ENCODE measurements at places on chromosomes 3 and 15.
A peak's percentile ranks its signal among the peaks of the same experiment; 100 is the strongest.

GRCh38 chr3:41094351-41094750, 105.0 kb upstream of the CTNNB1 start:
- DNase-seq, result no peak

DNA sequence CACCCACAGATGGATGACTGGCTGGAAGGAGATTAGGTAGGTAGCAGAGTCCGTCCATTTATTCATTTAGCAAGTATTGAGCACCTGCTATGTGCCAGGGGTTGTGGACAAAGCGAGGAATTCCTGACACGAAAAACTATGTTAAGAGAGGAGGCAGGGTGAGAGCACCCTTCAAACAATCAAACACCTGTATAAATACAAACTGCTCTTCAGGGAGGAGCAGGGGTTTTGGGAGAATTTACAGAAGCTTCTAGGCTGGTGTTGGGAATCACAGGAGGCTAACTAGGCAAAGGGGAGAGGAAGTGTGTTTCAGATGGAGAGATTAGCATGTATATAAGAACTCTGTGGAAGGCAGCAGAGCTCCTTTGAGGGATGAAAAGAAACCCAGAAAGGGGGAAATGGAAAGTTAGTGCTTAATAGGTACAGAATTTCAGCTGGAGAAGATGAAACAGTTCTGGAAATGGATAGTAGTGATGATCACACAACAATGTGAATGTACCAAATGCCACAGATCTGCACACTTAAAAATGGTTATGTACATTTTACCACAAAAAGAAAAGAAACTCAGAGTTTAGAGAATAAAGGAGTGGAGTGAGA, 805 bp upstream of the SEC22C start:
- DNase-seq, result no peak

DNA sequence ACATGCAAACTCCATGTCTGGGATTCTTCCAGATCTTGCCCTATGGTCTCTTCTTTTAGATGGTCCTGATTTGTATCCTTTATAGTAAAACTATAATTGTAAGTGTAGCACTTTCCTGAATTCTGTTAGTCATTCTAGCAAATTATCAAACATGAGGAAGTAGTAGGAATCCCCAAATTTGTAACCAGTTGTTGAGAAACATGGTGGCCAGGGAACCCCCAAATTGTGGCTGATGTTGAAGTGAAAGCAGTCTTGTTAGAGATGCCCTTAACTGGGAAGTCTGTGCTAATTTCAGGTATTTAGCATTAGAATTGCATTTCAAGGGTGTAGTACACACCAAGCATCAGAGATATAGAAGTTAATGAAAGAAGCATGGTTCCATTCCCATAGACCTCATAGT, 180.4 kb upstream of the STT3B start:
- DNase-seq, result no peak

GRCh38 chr3:94303266-94303665, 240.4 kb downstream of the NSUN3 start:
- no peak for DNase-seq

DNA sequence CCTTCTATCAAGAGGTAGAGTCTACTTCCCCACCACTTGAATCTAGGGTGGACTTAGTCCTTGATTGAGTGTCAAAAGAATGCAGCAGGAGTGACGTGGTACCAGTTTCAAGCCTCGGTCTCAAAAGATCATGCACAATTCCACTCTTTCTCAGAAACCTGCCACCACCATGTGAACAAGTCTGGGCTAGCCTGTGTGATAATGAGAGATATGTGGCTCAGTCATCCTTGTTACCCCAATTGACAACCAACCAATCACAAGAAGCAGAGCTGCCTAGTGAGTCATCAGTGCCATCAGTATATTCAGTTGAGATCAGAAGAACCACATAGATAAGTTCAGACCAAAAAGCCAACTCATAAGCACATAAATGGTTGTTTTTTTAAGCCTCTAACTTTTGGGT, 374.5 kb downstream of the IL20RB start:
- DNase-seq, result no peak

- no peak for DNase-seq
These were observed 38.9 kb upstream of the RNU6-1 start for GRCh38 chr15:67878712-67879206.

DNA sequence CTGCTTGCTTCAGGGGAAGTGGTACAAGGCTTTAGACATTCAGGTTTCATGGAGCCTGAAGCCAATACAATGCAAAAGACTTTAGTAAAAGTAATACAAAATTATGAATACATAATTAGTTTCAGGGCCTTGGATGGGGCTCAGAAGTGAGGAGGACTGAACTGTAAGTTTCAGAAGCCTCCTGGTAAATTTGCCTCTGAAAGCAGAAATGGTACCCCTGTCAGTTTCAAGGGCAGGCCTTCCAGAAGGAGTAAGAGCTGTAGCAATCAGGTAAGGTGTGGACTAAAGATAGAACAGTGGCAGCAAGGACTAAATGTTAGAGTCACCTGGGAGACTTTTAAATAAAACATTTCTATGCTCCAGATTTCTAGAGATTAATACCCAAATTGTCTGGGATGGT, 402.5 kb upstream of the GOLIM4 start:
- no peak for DNase-seq

DNA sequence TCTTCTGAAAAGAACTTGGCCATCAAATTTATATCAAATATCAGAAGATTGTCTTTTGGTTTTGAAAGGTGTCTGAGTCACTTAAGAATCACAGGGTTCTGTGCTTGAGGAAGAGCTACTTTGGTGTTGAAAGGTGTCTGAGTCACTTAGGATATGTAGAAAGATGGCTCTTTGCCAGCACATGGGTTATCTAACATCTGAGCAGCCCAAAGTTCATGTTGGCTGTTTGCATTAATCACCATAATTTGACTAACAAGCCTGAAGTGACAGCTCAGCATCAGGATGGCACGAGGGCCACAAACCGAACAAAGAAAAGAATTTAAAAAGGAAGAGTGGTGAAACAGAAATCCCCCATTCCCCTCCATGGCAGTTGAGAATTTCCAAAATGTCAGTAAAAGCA, 190.5 kb upstream of the CMC1 start:
- DNase-seq, result no peak

- no peak for DNase-seq
These were observed 48.4 kb downstream of the AGTR1 start for GRCh38 chr3:148746053-148746452.

DNA sequence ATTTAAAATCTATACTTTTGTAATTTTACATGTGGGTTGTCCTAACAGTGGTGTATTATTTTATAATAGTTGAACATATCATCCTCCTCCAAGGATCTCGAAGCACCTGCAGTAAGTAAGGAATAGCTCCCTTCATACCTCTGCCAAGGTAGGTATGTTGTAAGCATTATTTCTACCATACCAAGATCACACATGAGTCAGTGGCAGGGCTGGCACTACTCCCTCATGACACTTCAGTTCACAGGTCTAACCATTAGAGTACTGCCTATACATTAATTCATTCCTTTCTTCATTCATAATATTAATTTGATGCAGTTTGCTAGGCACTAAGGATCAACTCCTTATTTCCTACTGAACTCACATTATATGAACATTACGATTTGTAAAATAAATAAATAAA, 11.9 kb upstream of the LEKR1 start:
- DNase-seq, result no peak

- no peak for DNase-seq
These were observed 22.0 kb downstream of the RBP1 start for GRCh38 chr3:139517321-139518065.

DNA sequence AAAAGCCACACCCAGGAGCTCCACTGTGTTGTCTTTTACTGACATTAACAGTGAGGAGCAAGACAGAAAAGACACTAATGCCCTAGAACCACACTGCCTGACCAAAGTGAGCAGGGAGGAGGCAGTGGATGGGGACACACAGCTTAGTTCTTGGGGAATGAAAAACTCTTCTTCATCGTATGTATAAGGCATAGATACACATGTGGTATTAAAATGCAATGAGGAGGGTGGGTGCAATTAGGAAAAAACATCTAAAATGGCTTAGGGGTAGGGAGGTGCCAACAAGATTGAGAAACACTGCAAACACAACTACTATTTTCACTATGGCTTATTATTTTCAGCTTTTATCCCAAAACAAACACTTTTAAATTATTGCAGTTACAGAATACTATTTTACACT, 15.5 kb downstream of the KLHL25 start:
- DNase-seq, result no peak

DNA sequence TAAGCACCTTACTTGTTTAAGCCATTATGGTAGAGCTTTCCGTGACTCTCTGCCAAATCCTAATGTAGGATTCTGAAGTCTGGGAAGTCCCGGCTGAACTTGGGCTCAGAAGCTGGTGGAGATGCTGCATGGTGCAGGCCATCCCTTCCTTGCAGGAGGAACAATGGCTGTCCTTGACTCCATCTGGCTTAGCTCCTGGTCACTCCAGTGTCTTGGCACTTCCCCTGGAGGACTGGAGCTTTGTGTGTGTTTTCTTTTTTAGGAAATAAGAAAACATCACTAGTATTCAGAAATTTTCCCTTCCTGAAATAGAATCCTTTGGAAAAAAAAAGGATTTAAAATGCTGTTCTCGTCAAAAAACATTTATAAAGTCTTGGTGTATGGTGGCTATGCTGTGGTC, 209.3 kb upstream of the ROPN1 start:
- DNase-seq, result peak; percentile 16

GRCh38 chr3:102194001-102194400, 240.8 kb upstream of the ZPLD1 start:
- DNase-seq, result no peak

DNA sequence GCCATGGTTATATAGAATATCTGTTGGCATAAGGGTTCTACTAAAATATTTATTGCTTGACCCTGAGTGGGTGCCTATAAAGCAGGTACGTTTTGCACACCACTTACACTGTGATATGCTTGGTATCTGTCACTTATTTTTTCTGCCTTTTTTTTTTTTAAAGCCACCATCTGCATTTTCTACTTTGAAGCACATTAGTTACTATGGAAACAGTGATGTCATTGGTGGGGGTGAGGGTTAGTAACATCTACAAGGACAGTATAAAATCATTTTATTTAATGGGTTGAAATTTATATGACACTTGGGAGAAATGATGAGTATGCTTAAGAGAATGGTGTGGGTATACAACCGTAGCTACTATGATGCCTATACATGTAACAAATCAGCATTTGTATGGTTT, 25.6 kb downstream of the SLCO3A1 start:
- DNase-seq, result no peak

DNA sequence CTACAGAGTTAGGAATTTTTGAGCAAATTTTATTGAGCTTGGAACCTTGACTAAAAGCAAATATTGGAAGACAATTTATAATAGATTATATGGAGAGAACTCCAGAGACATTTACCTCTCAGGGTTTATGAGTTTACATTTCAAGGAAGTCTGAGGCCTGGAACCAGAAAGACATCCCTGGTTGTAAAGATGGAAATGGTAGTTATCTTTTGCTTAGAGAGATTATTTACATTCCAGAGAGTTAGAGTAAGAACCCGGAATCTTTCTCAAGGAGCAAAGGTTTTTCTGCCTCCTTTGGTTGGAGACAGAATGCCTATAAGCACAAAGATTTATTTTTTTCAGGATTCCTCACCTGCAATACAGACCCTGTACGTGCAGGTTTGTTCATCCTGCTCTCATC, 458.1 kb downstream of the TBL1XR1 start:
- no peak for DNase-seq

GRCh38 chr3:77825001-77825827, 785.3 kb downstream of the ROBO2 start:
- DNase-seq, result peak; percentile 99

DNA sequence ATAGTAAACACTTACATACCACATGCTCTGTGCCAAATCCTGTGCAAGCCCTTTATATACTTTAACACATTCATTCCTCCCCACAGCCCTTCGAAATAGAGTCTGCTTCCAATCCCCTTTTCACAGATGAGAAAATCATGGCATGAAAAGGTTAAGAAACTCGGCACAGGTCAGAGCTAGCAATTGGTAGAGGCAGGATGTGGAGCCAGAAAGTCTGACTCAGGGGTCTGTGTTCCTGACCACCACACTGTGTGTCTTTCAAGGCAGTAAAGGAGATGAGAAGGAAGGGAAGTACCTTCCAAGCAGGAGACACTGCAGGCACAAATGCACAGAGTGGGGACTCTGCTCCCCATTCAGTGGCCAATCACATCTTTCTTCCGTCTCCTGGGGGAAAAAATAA, 61.1 kb downstream of the SCN11A start:
- DNase-seq, result no peak

DNA sequence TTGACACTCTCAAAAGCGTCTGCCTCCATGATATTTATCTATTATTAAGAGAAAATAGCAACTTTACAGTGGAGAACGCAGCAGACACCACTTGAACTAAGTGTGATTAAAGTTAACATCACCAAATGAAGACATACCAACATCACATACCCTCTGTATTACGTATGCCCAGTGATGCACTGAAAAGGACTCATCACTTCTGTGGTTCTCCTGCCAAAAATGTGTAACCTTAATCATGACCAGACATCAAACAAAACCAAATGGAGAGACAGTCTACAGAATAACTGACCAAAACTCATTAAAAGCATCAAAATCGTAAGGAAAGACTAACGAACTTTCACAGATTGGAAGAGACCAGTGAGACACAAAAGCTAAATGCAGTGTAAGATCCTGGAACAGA, 103.2 kb downstream of the PPP2R3A start:
- no peak for DNase-seq

GRCh38 chr3:11699083-11699427, 55.3 kb upstream of the VGLL4 start:
- no peak for DNase-seq

- no peak for DNase-seq
These were observed 336.1 kb upstream of the RARB start for GRCh38 chr3:25091934-25092333.

DNA sequence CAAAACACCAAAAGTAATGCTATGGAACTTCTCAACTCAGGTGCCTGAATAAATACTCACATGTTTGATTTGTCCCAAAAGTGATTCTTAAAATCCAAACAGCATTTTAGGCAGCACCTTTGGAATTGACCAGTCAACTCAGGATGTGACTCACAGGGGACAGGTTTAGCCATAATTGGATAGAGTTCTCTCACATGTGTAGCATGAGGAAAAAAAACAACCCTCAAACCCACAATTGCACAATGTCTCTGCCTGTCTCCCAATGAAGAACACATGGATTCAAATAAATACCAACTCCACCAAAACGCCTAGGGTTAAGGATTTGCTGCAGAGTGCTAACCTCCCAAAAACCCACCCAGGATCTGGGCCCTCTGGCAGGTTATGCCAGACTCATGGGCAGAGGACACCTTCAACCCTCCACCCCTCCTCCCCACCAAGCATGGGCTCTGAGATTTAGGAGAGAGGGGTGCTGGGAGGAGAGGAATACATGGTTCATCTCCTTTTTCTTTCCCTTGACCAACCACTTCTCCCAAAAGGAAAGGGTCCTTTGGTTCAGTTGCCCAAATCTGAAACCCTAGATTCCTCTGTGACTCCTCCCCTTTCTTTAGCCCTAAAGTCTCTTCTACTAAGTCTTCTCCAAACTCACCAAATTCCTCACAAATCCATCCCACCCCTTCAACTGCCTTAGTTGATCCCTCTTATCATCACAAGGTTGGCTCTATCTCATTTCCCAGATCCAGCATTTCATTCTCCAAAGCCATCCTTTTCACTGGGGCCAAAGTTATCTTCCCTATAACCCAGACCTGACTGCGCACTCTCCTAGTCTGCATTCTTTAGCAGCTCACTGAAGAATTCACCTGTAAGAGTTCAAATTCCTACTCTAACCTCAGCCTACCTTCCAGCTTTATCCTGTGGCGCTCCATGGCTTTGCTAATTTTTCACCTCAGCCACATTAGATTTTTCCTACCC, 7.7 kb downstream of the RYK start:
- DNase-seq, result no peak

All from islet precursor cell (in vitro differentiated cells).